ENCODE measurements at places on chromosomes 3 and 15.

GRCh38 chr3:4898454-4899313 lies 80.6 kb upstream of the BHLHE40 start:
- no peak for DNase-seq

DNA sequence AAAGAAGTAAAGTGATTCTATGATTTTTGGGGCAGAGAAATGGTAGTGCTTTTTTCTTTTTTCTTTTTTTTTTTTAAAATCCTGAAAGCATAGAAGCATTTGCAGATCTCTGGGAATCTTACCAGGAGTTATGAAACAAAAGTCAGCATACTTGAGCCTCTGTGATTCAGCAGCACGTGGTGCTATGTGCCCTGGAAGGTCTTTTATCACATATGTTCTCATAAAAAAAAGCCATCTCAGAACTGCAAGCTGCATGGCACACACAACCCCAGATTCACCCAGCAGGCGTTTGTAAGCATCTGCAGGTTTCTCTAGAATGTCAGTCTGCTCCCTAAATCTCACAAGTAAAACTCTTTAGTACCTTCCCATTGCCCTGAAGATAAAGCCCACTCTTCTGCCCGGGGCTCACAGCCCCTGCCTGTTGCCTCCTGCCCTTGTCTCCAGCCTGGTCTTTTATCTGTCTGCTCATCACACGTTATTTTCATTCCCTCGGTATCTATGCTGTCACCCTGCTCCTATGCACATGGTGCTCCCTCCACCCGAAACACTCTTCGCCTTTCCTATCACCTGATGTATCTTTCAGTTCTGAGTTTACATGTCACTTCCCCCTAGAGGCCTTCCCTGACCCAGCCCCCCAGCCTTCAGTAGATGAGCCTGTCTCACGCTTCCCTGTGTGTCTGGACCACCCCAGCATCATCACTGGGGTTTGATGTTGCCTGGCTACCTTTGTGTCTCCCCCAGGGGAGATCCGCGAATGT lies 72.4 kb downstream of the CHDH start:
- DNase-seq = no peak

- no peak for DNase-seq
These were observed 345.9 kb downstream of the FOXP1 start for GRCh38 chr3:71237672-71238071.

- DNase-seq = no peak
These were observed 2.6 kb downstream of the GP5 start for GRCh38 chr3:194396539-194396858.
